GM13976 (cell line): ENCODE measurements at places on chromosomes 4 and X.

GRCh38 chr4:107520368-107520767 lies 199.7 kb downstream of the PAPSS1 start:
- no peak for DNase-seq

DNA sequence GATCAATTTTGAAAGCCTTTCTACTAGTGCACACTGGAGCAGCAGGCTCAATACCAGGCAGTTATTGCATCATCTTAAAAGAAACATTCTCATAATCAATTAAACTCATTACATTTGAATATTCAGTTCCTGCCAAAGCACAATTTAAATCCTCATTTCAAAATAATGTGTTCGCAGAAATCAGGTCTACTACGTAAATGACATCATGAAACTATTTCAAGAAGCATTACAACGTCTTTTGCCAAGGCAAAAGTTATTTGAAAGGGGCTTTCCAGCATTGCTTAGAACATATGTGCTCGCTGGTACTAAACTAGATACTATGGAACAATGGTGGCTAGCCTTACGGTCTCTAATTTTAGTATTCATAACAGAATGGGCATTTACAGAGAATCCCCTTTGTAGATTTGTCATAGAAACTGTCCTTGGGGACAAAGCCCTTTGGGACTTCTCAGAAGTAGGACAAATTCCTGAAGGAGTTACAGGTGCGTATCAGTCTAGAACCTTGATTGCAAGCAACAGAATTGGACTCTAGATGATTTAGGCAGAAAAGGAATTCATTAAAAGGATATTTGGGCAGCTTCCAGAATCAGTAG lies 27.6 kb upstream of the HUWE1 start:
- peak; percentile 24 for DNase-seq

GRCh38 chrX:108090491-108091263 lies 665 bp downstream of the PSMD10 start:
- DNase-seq = no peak

- DNase-seq = no peak
Measured at GRCh38 chr4:78528327-78528726, 23.2 kb upstream of the ANXA3 start.

DNA sequence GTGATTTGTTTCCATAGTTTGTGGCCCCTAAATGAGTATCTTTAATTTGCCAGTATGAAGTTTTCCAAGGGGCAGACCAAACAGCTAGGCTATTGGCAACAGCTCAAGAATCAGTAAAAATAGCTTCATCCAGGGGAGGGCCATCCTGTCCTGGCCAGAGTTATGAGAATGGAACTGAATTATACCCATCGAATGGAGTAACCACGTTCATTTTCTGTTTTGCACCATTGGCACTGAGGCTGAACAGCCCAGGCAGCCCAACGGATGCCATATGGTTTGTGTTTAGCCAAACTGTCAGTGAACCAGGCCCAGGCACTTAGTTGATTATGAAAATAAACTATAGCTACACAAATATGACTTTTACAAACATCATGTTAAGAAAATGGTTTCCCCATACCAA lies 17.7 kb upstream of the ASB5 start:
- no peak for DNase-seq

DNA sequence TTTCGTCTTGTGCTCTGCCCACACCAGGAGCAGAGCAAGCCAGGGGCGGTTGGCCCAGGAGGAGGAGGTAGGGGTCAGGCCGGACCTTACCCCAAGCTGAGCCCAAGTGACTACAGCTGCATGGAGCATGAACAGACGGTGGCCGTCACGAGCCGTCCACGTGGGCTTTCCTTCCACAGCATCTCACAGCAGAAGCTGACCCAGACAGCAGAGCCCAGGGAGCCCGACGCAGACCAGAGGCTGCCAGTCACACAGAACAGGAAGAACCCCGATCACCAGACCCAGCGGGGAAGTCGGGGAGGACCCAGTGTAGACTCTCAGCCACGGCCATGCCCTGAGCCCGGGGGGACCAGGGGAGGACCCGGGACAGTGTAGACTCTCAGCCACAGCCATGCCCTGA lies 58.0 kb downstream of the FAM53A start:
- DNase-seq = no peak

- no peak for DNase-seq
Measured at GRCh38 chr4:98555798-98556445, 102.5 kb downstream of the TSPAN5 start.

DNA sequence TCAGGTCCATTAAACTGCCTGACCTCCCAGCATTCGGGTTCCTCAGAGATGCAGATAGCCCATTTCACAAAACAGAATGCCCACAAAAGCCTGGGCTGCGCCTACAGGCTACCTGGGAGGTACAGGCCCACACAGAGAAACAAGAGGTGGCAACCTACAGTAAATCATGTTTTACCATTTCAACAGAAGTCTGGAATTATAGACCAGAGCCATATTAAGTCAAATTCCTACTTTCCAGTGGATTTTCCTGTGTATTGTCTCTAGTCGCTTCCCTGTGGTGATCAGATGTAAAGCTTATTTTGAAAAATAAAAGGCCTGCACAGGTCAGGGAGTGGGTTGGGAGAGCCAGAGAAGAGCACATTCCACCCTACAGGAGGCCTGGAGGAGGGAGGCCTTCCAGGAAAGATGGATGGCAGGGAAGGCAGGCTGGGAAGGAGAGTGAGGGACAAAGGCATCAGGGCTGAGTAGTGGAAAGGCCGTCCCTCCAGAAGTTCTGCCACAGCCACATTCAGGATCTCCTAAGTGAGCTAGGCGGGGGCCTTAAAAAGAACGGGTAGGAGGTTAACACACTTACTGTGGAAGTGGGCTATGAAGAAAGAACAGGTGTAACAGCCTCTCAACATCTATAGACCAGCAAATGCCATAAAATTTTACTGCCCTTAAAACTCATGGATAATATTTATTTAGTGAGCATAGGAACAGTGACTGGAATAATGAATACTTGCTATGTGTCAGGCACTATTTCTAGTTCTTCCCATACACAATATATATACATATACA lies 19.0 kb upstream of the USO1 start:
- DNase-seq = no peak

- no peak for DNase-seq
Measured at GRCh38 chr4:147788791-147789190, 56.9 kb downstream of the ARHGAP10 start.

DNA sequence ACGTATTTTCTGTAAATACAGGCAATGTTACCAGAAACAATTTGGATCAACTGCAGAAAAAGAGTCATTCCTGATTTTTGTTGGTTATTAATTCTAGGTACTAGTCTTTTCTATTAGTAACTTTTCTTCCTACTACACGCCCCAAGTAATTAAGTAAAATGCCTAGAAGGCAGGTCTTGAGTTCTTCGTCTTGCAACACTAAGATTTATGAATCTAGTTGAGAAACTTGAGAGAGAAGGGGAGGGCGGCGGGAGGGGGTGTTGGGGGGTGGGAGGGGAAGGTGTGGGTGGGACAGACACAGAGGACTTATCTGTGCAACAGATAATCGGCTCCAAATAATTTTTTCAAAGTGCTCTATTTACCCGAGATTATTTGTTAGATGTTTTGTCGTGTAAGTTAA lies 3.0 kb downstream of the RAP2C start:
- DNase-seq = no peak

- DNase-seq = no peak
Measured at GRCh38 chr4:37597034-37597433, 89.1 kb downstream of the RELL1 start.

DNA sequence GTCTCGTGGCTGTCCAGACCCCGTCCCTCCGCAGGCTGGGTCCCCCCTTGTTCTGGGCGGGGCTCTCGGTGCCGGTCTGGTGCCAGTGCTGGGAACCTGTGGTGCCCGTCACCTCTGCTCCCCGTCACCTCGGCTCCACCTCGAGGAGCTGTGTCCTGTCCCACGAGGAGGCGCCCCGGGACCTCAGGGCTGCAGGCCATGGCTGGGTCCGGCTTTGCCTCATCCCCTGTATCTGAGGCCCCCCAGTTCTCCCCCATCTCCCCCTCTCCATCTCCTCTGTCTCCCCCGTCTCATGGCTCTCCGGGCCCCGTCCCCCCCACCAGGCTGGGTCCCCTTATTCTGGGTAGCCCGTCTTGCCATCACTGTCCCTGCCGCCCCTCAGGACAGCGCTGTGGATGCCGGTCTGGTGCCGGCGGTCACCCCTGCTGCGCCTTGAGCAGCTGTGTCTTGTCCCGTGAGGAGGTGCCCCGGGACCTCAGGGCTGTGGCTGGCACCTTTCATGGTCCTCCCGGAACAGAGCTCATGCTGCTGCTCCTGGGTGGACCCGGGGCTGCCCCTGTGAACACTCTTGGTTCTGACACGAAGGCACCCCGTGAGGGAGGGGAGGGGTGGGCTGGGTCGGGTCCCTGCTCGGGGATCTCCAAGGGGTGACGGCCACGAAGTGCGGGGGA lies 13.4 kb upstream of the GTPBP6 start:
- DNase-seq = no peak

GRCh38 chr4:166827629-166828028 lies 406.7 kb downstream of the SPOCK3 start:
- no peak for DNase-seq

DNA sequence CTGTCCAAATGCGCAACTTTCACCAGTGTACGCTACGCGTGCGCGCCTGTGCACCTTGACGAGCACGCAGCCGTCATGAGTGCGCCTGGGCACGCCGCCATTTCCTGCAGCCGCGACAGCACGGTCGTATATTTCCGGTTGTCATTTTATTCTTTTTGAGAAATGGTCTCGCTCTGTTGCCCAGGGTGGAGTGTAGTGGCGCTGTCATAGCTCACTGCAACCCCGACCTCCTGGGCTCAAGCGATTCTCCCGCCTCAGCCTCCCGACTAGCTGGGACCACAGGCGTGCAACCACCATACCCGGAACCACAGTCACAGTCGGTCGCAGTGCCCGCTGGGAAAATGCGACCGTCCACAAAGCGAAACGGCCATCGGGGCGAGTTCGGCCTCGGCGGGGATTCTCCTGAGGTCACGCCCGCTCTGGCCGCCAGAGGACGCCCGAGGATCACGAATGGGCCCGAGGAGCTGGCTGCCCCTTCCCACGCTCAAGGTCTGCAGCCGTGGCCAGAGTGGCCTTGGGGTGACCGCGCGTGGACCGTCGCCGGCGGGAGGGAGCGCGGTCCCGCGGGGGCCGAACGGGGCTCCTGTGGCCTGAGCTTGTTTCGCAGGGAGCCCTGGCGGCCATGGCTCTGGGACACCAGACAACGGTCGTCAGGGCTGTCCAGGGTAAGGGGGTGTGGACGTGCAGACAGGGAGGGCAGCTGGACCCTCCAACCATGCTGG lies 23.7 kb upstream of the PNMA3 start:
- peak; percentile 88 for DNase-seq

DNA sequence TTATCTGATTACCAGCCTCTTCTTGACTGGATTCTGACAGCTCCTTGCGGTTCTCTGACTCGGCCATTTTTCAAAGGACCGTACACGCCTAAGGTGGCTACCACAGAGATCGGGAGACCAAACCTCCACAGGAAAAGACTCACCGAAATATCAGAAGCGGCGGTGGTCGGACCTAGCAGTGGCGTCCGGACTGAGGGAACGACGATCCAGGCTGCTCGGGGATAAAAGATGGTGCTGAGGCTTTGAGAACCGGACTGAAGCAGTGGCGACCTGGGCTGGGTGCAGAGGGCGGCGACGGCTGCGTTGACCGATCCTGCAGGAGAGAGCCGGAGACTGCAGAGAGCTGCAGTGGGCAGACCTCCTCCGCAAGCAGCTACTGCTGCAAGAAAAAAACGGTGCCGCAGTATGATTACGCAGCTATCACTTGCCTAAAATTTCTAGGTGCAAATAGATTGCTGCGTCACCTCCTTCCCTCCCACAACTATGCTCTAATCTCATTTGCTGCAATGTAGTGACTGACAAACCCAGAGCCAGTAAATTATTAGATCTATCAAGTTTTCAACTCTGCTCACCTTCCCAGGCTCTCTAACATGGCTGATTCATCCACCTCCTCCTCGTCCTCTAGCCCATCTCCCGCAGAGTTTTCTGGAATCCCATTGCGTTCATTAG lies at the start of gene NAP1L2:
Gene NAP1L2, minus strand, starts transcription at position 426 of the 669 bp plus-strand sequence. Its CDS starts 359 bp downstream, at position 67.
- DNase-seq = peak; percentile 36

GRCh38 chr4:133865612-133866327 lies 335.8 kb downstream of the PABPC4L start:
- DNase-seq = no peak

- peak; percentile 53 for DNase-seq
Measured at GRCh38 chrX:39613482-39613995, 484.2 kb downstream of the BCOR start.

GRCh38 chr4:163300445-163300844 lies 32.0 kb downstream of the NPY1R start:
- no peak for DNase-seq

DNA sequence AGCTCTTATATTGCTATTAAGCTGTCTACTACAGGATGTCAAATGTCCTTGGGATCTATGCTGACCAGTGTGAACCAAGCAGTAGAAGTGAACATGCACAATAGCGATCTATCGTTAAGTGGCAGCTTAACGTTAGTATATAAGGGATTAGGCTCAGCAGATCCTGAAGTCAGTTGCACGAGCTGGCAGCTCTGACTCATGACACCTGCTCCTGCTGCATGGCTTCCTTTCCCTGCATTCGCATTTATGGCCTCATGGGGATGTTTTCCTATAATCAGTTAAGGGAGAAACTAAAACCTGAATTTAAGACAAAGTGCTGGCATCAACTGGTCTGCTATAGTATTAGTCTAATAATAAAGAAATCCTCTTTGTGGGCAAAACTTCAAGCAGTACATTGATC lies 12.7 kb upstream of the MCUB start:
- DNase-seq = no peak

DNA sequence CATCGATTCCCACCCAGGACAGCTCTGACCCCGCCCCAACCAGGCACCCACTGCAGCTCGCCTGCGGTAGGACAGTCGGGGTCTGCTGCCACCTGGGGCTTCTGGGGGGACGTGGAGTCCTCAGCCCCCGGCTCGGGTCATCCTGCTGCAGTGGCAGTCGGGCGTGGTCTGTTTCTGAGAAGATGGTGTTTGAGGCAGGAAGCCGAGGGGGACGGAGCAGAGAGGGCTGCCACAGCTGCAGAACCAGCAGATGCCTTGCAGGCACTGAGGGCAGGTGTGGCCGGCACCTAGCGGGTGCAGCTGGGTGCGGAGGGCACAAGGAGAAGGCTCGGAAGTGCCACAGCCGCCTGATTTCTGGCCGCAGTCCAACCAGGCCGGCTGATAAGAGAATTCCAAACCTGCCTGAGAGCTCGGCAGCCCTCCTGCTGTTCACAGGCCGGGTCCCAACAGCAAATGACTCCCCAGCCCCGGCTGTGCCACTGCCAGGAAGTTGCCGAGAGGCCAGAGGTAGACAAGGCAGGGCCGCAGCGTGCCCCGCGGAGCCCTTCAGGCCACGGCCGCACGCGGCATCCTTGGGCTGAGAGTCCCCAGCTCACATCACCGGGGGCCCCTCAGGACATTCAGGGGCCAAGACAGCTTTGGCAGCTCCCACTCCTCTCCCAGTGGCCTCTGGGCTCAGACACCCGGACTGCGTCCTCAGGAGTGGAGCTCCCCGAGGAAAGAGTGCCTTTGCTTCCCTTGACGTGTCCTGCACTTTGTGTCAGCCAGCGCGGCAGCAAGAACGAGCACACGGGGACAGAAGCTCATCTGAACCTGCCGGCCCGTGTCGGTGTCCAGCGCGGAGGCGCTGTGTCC lies 9.4 kb upstream of the CPLX1 start:
- no peak for DNase-seq

DNA sequence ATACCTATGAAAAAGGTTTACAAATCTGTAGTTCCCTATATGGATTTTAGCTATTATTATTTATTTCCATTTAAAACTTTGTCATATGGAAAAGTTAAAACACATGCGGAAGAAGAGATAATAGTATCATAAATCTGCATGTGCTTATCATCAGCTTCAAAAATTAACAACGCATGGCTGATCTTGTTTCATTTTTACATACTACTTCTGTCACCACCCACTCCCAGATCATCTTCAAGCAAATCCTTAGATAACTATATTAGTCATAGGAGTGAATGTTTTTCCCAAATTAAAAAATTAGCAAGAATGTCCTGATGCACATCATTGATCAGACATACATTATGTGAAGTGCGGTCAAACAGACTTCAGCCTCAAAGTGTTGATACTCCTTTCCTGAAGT lies 24.6 kb upstream of the MOB1B start:
- no peak for DNase-seq
